ENCODE measurements at places on chromosomes 5 and 9.

DNA sequence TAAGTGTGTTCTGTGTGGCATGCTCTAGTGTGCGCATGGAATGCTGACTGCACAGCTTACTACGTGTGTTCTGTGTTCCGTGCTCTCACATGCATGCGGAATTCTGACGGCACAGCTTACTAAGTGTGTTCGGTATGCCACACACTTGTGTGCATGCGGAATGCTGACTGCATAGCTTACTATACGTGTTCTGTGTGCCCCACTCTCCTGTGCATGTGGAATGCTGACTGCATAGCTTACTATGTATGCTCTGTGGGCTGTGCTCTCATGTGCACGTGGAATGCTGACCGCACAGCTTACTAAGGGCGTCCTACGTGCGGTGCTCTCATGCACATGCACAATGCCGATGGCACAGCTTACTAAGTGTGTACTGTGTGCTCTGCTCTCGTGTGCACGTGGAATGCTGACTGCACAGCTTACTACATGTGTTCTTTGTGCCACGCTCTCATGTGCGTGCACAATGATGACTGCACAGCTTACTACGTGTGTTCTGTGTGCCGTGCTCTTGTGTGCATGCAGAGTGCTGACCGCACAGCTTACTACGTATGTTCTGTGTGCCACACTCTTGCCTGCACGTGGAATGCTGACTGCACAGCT is 548.9 kb downstream of the IRX1 start:
- DNase-seq = no peak

GRCh38 chr5:78887384-78888118 is 97.6 kb downstream of the ARSB start:
- DNase-seq = no peak

GRCh38 chr5:3428334-3428733 is 167.3 kb upstream of the IRX1 start:
- DNase-seq = no peak

GRCh38 chr5:58460732-58461286 is 923 bp upstream of the PLK2 start:
- peak; percentile 93 for DNase-seq

- no peak for DNase-seq
Measured at GRCh38 chr9:6927838-6928237, 170.1 kb downstream of the KDM4C start.

- no peak for DNase-seq
Measured at GRCh38 chr5:157976429-157976828, 117.5 kb upstream of the CLINT1 start.

DNA sequence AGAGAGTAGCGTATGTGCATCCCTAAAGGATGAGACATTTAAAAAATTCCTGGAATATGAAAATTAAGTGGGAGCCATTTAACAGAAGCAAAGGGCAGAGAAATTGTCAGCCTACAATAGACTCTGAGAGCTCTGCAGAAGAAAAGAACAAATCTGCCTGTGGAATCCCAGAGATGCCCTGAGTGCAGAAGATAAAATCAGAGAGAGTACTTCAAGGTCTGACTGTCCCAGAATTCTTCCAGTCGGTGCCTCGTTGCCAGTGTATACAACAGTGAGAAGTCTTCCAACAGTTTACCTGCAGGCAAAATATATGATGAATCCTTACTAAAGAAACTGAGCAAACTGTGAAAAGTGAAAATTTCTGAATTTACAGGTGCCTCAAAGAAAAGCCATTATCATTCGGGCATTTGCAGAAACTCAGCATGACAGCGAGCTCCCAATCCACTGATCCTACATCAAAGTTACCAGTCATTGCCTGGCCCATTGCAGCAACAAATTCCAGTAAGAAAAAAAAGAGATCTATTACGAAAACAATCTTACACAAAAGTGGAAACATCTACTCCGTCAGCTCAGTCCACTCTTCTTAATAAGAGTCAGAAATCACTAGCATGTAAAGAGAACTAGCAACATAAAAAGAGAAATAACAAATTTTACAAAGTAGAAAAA is 92.8 kb upstream of the VCAN start:
- DNase-seq = no peak

DNA sequence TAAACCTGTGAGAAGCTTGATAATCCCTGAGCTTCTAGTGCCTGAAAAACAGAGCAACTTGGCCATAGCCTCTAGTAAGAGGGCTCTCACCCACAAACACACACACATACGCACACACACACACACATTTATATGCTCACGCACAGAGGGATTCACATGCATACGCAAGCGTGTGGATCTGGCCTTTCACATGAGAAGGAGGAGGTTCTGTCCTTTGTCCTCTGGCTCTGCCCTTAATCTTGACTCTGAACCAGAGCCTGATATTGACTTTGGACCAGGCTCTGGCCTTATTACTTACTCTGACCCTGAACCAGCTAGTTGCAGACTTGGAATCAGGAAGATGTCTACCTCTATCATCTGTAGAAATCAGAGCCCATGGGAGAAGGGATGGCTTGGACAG is 10.0 kb upstream of the P4HA2 start:
- DNase-seq = no peak

DNA sequence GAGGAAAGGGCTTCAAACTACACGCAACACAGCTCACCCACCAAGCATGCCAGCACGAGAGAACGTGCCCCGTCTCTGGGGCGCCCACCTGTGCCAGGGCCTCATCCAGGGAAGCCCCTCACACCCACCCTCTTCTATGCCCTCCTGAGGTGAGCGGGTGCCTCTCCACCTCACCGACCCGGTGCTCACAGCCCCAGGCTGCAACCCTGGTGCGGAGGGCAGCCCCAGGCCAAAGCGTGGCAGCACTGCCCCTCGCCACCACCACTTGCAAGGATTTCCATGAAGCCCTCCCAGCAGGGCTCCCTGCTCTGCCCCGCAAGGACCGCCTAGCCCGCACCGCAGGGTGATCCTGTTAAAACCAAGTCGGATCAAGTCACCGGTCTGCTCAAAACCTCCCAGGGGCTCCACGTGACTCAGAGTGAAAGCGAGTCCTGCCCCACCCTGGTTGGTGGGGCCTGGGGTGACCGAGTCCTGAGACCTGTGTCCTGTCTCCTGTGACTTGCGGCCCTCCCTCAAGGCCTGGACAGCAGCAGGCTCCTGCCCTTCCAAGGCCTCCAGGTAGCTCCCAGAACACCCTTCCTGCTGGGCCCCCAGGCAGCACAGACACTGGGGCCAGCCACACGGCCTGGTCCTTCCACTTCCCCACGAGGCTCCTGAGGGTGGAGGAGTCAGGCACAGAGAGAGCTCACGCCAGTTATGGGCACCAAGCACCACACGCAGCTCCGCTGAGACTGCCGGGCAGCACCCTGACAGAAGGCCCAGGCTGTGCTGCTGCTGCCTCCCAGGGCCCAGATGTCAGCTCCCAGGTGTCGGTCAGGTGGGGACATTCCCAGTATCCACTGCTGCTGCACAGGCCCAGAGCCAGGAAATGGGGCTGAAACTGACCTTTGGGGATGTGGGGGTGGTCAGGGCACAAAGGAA is 12.7 kb downstream of the BRD3 start:
- DNase-seq = no peak

DNA sequence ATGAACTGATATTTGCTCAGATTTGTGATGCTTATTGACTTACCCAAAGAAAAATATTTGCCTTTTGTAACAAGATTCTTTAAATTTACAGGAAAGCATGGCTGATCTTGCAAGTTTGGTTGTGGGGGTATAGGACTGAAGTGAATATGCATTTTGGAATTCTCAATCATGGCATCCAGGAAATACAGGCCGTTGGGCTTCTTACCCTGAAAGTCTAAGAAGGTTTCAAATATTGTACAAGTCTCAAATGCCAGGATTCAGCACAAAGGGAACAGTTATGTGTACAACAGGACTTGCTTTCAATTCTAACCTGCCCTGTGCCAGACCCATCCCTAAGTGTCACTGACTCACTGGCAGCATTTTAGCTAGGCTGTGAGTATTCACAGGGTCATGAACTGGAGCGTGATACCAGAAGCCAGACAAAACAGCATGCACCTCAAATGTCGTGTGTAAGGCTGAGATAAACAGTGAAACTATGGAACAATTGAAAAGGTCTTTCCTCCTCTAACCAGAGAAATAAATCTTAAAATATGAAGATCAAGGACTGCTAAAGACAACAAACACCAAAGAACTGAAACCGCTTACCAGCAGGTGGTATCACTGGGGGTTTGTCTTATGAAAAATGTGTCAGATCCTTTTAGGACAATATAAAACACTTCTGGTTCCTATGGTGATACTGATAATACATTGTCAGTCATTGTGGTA is 168.6 kb upstream of the RGMB start:
- no peak for DNase-seq

GRCh38 chr9:114112778-114113584 is 13.9 kb upstream of the KIF12 start:
- no peak for DNase-seq

Data from CD4-positive, alpha-beta T cell treated with Interleukin-15 for 4 hours (primary cell).